ENCODE measurements at places on chromosomes 12 and 14.

GRCh38 chr12:83462419-83462818 lies 775.7 kb downstream of the TMTC2 start:
- DNase-seq: no peak

GRCh38 chr12:11174022-11174421 lies 3.0 kb downstream of the SMIM10L1 start:
- no peak for DNase-seq

DNA sequence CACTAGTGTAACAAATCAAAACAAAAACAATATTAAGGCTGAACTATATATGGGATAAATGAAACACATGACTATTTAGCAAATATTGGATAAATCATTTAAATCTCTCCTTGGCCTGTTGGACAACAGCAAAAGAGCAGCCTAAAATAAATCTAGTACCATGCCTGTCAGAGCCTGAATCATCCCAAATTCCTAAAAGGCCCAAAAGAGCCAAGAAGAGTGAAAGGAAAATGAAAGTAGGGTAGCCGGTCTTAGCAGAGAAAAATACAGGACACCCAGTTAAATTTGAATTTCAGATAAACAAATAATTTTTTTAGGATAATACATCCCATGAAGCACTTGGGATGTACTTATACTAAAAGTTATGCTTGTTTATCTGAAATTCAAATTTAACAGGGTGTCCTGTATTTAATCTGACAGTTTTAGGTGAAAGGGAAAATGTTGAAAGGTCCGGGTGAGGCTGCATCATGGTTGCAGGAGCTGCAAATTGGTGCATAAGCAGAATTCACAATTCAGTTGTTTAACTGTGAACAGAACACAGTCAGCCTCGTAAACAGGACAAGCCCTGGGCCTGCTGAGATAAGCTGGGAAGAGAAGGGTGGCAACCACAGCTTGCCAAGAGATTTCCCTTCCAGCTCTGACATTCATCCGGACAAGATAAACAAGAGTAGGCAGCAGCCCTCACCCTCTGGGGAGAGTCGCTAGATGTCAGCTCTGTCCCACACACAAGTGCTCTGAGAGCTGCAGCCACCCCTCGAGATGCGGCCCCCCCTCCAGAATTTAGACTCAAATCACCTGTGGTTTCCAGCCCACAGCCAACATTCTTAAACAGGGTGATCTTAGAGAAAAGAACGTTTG lies 30.3 kb downstream of the DMAC2L start:
- DNase-seq: no peak

- no peak for DNase-seq
Measured at GRCh38 chr14:105499256-105500035, 8.4 kb downstream of the TEDC1 start.

GRCh38 chr12:132651444-132652100 lies 33.0 kb downstream of the P2RX2 start:
- DNase-seq: no peak

GRCh38 chr12:101599771-101600484 lies 5.2 kb downstream of the MYBPC1 start:
- DNase-seq: no peak

DNA sequence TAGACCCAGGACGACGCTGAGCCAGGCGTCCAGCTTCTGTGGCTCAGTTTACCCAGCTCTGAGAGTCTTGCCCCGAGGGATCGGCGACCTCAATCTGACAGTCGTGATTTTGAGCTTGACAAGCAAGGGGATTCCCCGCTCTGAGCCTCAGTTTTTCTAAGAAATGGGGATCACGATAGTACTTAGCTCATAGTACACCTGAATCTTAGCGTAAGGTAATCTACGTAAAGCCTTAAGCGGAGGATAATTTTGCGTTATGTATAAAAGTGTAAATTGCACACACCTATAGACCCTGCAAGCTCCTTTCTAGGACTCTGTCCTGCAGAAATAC lies 285 bp downstream of the MVK start:
- no peak for DNase-seq

- no peak for DNase-seq
Measured at GRCh38 chr12:108231909-108232434, 102.9 kb downstream of the WSCD2 start.

DNA sequence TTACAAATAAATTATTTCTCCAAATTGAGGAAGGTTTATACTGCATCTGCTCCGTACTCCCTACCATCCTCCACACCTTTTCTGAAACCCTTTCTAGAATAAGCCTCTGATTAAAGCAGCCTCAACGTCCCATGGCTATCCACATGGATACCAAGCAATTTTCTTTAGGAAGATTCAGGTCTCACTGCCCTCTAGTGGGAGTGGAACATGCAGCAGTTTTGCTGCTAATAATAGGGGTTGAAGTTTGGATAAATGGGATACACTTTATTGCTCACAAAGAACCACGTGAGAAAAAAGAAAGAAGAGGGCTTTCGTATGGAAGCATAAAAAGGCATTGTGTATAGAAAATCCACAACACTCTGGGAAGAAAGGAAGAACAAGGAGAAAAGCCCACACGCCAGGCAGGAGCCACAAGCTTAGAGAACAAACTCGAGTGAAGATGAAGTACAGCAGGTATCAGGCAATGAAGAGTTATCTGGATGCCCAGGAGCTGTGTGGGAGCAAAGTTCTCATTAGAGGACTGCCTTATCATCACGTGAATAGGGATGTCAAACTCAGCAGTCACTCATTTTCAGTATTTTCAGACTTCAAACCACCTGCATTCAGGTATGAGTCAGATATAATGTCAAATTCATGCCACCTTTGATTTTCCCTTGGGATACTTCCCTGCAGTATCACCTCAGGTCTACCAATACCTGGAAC lies 45.8 kb downstream of the CCER1 start:
- DNase-seq: no peak

- no peak for DNase-seq
Measured at GRCh38 chr14:98234208-98234607, 1037.8 kb downstream of the BCL11B start.

- no peak for DNase-seq
Measured at GRCh38 chr12:104999347-104999685, 13.2 kb downstream of the NOPCHAP1 start.

DNA sequence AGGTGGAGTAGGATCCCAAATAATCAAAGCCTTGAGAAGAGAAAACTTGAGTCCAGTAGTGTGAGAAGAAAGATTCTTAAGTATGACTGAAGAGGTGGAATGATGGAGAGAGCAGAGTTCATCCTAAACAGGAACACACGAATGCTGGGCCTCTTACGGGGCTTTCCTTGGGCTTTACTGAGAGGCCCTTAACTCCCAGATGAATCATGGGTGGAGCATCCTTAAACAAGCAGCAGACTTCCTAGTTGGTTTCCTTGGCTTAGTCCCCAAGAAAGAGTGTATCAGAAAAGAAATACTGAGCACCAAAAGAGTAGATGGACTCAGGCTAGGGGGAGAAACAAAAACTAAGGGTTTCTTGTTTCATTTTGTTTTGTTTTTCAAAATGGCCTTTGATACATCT lies 132.5 kb downstream of the GPR135 start:
- DNase-seq: no peak

DNA sequence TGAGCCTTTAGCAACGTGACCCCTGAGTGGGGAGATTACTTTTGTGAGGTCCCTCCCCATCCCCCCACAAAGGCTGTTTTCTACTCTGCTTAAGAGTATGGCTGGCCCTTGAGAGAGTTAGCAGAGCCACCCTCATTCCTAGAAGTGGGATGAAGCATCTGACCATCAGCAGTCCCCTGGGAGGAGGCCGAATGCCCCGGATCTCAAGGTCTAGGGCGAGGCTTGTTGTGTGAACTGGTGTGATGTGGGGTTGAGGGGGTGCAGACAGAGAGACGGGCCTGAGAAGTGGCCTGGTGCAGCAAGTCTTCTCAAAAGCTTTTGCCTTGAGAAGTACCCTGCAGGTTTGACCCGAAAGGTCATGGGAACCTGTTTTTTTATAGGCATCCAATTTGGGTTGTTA lies 153.0 kb upstream of the FKBP4 start:
- no peak for DNase-seq

- no peak for DNase-seq
Measured at GRCh38 chr12:59396519-59396918, 199.3 kb upstream of the SLC16A7 start.

- no peak for DNase-seq
Measured at GRCh38 chr12:89437231-89437630, 84.9 kb upstream of the DUSP6 start.

DNA sequence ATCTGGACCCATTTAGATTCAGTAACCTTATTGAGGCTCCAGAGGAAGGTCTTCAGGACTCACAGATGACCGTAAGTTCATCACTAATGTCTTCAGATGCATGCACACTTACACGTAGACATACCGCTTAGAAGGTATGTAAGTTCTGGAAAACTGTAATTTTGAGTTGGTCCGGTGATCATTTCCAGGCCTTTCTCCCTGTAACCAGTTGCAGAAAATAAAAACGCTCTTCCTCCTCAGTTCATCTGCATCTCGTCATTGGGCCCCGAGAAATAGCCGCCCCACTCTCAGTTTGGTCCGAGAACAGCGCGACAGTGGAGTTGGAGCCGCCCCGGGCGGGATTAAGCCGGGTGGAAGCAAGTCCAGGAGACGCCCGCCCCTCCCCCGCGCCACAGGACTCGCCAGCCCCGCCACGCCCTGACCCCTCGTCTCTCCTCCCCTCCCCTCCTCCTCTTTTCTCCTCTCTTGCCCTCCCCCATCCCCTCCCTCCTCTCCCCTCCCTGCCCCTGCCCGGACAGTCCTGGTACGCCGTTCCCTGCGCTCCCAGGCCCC lies 83.7 kb downstream of the TNFAIP2 start:
- DNase-seq: no peak

GRCh38 chr12:116508145-116509121 lies 50.7 kb upstream of the MAP1LC3B2 start:
- no peak for DNase-seq

GRCh38 chr14:28676479-28676878 lies 90.1 kb upstream of the FOXG1 start:
- DNase-seq: no peak

Data from activated T-helper 1 cell treated with anti-CD3 and anti-CD28 coated beads, Interleukin-12 subunit alpha, Interleukin-12 subunit beta, Interleukin-2, Interleukin-4 antibody, amounts not matched to agents 30 ng/mL and 10 ng/mL and 1 ng/mL, durations not matched to agents 14 hours and 24 hours and 36 hours (primary cell).